ENCODE measurements at places on chromosomes 12 and 14. TPM values are rescaled to one million over a fixed set of nuclear protein-coding genes. Genes with fewer than 3 reads are reported as not detected.

GRCh38 chr14:34872822-34873588, 2.2 kb downstream of the BAZ1A start:
- DNase-seq = no peak

CCDC198 gene
- total RNA-seq = not detected

DNA sequence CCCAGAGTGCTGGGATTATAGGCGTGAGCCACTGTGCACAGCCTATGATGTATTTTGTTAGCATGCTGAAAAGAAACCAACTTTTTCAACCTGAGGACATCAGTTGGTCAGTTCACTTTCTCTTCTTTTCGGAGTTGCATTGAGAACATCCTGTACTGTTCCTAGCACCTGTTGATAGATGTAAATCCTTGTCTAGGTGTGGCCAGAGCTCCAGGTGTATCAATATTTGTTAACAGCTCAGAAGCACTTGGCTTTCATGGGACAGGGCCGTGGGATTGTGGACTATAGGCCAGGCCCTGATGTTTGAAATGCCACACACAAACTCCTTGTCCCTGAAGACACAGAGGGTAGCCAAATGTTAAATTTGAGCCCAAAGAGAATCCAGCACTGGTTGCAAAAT, 14.9 kb downstream of the HCAR2 start:
- no peak for DNase-seq

DNA sequence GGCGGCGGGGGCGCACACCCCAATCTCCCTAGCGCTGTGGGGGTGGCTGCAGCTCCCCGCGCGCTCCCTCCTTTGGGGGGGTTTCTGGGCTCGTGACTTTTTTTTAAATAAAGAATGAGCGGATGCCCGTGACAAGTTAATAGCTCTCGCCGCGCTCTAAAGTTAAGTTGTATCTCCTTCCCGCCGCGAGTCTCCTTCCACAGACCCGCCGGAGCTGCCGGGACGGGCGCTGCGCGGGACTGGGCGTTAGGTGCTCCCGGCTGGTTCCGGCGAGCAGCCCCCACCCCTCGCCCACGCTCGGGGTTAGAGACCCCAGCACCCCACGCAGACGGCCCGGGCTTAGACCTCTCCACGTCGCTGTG, 82.6 kb upstream of the HMGA2 start:
- no peak for DNase-seq

DNA sequence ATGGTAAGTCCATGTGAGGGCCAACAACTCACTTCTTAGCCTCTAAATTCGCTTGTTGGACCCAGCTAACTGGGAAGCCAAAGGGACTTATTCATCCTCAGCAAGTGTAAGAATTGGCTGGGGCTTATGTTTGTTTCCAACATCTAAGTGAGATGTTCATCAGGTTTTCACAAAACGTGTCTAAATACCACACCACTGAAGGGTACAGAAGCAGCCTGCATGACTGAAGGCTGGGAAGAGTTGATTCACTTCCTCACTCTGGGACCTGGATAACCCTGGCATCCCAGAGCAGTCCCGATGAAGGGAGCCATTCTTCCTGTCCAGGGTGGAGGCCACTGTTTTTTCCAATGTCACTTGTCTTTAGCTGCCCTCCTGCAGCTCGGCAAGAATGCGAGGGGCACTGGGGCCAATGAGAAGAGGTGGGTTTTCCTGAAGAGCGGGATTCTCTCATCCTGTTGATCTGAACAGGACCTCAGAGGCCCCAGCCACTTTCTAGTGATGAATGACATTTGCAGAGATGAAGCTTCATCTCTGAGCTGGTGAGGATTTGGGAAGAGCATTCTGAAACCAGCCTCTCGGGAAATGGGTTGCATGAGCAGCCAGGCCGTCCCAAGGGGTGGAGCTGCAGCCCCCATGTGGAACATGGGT, 12.2 kb upstream of the COL2A1 start:
- no peak for DNase-seq

All from mesenteric fat pad (tissue), 1 donor.